ENCODE measurements at places on chromosomes 3 and 15. TPM values are rescaled to one million over a fixed set of nuclear protein-coding genes. Genes with fewer than 3 reads are reported as not detected.

MESP2 gene
- total RNA-seq, result not detected

EDEM1 gene
- total RNA-seq, result 157 TPM

ELL3 gene
- total RNA-seq, result 0.61 TPM

GPR27 gene
- 6.3 TPM for total RNA-seq

- DNase-seq, result peak; percentile 54
Observed at GRCh38 chr3:102529452-102529851, 94.6 kb downstream of the ZPLD1 start.

- no peak for DNase-seq
Observed at GRCh38 chr15:76298986-76299385, 12.3 kb downstream of the ETFA start.

DNA sequence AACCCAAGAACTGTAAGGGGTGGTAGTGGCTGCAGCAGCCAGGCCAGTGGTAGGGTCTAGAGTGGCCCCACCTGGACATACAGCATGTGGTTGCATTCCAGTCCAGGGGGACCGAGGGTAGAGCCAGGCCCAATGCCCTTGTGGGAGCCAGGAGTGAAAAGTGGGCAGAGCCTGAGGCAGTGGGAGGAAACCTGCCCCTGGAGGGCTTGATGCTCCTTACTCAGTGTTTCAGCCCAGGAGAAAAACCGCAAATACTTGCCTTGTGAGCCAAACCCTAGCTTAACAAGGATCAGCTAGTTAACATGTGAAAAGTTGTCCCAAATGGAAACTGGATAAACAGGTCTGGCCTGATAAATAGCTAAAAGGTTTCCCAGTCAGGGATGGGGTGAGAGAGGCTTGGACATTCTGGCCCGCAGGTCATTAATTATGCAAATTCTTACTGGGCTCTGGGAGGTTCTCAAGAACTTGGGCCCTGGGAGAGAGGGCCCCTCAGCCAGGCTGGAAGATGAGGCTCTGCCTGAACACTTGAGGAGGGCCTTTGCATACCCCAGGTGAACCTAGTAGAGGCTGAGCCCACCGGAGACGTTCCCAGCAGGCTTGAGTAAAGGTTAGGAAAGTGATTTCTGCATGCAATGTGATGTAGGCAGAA lies 222.1 kb downstream of the THSD4 start:
- no peak for DNase-seq

DNA sequence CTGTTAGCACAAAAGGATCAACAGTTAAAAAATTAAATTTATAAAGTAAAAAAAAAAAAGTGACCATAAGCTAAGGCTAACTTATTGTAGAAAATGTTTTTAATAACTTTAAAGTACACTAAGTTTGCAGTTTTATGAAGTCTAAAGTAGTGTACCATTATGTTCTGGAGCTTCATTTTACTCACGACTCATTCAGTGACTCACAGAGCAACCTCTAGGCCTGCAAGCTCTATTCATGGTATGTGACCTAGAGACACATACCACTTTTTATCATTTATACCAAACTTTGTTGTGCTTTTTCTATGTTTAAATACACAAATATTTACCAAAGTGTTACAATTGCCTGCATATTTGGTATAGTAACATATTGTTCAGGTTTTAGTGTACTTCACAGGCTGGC lies 1552.3 kb downstream of the OTOL1 start:
- no peak for DNase-seq

DNA sequence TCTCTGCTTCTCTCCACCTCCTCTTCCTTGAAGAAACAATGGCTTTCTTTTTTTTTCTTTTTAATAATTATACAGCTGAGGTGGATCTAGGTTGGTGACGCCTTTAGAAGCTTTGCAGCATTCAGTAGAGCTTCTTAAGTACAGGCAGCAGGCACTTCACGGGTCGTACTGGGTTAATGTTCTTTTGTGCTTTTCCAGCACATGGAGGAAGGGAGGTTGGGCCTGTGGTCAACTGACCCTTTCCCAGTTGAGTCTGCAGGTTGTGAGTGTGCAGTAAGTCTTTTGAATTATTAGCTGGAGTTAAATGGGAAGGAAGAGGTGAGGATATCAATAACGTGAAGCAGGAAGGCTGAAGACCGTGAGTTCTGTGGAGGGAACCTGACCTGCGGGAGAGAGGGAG lies 7.0 kb downstream of the TRAK1 start:
- no peak for DNase-seq

DNA sequence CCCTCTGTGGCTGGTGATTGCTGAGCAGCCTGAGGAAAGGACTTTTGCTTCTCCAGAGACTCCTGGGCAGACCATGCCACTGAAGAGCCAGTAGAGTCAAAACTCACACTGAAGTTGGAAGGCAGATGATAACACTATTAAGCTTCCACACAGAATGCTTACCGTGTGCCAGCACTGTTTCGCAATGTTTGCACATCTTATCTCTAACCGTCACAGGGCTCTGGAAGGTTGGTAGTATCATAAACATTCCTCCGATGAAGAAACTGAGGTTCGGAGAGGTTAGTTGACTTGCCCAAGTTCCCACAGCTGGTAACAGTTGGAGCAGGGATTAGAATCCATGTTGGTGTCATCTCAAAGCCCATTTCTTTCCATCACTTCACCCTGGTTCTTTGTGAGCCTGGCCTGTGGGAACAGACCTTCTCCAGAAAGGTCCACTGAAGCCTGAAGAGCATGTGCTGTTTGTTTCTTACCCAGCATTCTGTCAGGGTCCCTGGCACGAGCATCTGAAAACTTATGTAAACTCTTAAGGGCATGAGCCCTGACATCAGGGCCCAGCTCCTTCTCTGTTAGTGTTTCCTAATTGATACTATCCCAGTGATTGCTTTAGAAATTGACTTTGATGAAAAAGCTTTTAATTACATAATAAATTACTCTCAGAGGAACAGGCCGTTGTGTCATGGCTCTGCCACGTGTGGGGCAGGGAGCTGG lies 77.0 kb upstream of the PRR23C start:
- DNase-seq, result no peak

DNA sequence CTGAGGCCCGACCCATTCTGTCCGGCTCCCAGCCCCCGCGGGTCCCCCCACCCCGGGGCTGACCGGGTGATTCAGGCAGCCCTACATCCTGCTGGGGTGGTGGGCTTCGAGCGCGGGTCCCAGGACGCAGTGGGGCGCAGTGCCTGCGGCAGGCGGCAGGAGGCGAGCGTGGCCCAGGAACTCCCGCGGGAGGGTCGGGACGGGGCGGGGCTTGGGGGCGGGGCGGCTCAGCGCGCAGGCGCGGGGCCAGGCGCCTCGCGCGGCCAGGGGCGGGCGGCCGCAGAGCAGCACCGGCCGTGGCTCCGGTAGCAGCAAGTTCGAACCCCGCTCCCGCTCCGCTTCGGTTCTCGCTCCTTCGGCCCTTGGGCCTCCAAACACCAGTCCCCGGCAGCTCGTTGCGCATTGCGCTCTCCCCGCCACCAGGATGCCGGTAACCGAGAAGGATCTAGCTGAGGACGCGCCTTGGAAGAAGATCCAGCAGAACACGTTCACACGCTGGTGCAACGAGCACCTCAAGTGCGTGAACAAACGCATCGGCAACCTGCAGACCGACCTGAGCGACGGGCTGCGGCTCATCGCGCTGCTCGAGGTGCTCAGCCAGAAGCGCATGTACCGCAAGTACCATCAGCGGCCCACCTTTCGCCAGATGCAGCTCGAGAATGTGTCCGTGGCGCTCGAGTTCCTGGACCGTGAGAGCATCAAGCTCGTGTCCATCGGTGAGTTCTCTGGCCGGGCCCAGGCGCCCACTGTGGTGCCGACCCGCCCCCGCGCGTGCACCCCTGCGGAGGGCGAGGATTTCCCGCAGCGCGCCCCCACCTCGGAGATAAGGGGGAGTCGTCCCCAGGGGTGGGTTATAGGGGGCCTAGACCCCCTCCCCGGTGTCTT lies at the start of gene FLNB:
FLNB (plus strand) TSS at position 282 of the 885 bp plus-strand sequence; CDS start at position 425, 143 bp downstream.
- peak; percentile 69 for DNase-seq

DNA sequence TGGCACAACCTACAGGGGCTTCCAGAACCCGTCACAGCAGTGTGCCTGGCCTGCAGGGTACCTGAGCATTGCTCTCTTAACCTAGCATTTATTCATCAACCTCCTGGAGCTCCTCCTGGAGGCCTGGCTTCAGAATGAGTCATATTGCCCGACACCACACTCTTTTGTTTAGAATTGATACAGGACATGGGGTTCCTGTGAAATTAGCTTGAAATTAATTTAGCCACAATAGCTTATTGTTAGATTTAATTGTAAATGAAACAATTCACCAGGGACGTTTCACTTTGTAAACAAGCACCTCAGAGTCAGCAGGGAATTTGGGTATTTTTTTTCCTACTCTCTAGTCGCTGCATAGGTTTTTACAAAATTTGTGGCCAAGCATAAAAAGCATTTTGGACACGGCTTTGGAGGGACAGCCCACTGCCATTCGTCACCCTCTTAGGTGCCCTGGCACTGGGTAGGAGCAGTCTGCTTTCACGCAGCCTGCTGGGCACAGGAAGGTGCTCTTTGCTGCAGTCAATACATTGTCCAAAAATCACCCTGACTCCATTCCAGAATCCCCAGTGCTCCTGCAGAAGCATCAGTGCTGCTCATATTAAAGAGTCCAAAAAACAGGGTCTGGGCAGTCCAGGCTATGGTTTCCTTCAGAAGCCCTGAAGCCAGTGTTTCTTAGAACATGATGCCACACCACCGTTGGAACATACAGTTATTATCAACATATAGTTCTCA lies 60.8 kb upstream of the MEF2A start:
- DNase-seq, result peak; percentile 59

- no peak for DNase-seq
Observed at GRCh38 chr3:120684896-120685295, 2.9 kb upstream of the HGD start.

- peak; percentile 94 for DNase-seq
Observed at GRCh38 chr3:45199837-45200648, 26.0 kb downstream of the TMEM158 start.

DNA sequence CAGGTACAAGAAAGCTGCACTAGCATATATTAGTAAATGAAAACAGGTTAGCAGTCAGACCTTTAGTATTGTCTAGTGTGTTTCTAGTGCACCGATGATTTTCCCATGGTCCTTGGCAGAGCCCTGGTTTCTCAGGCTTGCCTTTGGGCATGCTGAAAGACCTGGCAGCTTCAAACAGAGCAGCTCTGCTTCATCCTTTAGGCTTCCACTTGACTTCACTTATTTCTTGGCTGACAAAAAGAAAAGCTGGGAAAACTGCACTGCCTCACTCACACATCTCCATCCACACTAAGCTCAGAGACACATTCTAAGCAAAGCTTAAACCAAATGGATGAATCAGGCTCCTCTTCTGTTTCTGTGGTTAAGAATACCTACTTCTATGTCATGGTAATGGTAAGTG lies 374.8 kb upstream of the PDZRN3 start:
- no peak for DNase-seq

DNA sequence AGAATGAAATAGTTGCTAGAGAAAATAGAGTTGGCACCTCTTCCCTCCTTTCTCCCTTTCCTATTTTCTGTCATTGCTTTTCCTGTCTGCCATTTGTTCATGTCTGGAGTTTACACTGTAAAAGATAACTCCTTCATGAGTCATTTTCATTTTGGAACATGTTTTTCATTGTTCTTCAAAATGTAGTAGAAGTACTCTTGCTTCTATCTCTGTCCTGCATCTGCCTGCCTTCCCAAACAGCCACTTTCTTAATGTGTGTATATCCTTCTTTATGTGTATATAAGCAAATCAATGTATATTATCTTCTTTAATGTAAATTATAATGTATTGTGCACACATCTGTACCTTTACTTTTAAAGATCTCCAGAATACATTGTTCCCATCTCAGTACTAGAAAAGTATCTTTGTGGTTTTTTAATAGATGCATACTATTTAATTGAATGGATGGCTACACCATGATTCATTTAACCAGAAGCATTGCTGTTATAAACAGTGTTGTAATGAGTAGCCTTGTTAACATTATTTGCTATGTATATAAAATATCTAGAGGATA lies 41.1 kb downstream of the TSC22D2 start:
- DNase-seq, result peak; percentile 56

DNA sequence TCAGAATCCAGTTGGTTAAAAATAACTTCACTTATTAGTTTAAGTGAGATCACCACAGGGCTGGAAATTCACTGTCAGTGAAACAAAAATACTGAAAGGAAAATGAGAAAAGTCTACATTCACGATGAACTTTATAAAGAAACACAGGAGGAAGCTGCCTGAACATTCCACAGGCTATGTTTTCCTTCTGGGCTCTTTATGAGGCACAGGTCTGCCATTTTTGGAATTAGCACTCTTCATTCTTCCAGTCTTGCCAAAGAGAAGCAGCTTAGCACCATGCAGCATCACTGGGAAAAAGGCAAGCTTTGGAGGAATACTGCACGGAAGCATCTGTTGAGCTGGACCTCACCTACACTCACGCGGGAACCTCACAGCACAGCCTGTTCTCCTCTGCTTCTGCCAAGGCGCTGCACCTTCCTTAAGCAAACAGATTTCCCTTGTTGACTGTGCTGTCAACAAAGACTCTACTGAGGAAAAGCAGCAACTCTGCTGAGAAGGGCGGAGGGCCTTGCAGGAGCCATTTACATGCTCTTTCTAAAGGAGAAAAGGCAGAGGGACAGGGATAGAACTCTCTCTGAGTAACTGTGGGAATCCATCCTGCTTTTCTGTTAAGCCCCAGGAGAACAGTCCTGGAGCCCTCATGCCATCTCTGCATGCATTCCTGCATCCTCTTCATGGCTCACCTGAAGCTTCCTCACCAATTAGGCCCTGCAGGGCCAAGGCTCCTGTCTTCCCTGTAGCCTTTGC lies 15.7 kb downstream of the SUSD5 start:
- no peak for DNase-seq

- DNase-seq, result no peak
Observed at GRCh38 chr3:156642750-156643728, 31.4 kb upstream of the TIPARP start.

GRCh38 chr3:45529697-45530096 lies 64.9 kb upstream of the LIMD1 start:
- DNase-seq, result no peak

GRCh38 chr15:79083154-79083553 lies 7.4 kb downstream of the RASGRF1 start:
- no peak for DNase-seq

DNA sequence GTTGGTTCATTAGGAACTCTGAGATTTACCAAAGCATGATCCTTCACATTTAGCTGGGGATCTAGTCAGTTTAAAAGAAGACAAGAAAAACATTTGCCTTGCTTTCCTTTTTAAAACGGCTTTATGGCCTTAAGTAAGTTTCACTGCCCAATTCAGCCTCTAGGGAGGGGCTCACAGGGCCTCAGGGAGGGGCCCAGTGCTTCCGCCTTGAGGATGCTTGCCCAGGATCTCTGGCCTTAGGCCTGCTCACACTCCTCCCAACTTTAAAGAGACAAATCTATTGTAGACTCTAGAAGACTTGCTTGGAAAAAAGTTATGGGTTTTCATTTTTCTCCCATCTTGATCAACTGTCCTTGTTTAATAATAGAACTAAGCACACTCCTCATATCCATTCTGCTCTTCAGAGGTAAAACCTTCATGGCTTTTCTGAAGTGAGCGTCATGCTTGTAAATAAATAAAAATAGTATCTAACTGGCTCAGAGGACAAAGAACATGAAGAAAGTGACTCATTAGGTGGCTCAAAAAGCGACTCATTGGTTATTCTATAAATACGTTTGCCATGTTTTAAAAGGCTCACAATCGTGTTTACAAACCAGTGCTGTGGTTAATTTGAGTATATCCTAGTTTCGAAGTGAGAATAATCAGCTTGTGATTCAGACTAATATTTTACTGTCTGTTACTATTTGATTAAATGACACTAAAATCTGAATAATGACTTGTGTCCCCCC lies 13.7 kb downstream of the PDHB start:
- DNase-seq, result no peak

GRCh38 chr3:148759430-148759829 lies 61.7 kb downstream of the AGTR1 start:
- DNase-seq, result no peak
